ENCODE measurements at places on chromosomes 1 and 21. TPM values are rescaled to one million over a fixed set of nuclear protein-coding genes. Genes with fewer than 3 reads are reported as not detected.
A peak's percentile ranks its signal among the peaks of the same experiment; 100 is the strongest.

GRCh38 chr1:177281901-177282300 lies 111.1 kb downstream of the BRINP2 start:
- H3K27ac ChIP-seq, result no peak overlapping the region
- no peak overlapping the region for H3K4me3 ChIP-seq
- H3K27me3 ChIP-seq, result no peaks in the 10 kb centered on the region
- no peaks in the 10 kb centered on the region for H3K4me1 ChIP-seq
- DNase-seq, result no peak
- H3K36me3 ChIP-seq, result no peaks in the 10 kb centered on the region

TMPRSS3 gene
- 10.9 TPM for total RNA-seq

DNA sequence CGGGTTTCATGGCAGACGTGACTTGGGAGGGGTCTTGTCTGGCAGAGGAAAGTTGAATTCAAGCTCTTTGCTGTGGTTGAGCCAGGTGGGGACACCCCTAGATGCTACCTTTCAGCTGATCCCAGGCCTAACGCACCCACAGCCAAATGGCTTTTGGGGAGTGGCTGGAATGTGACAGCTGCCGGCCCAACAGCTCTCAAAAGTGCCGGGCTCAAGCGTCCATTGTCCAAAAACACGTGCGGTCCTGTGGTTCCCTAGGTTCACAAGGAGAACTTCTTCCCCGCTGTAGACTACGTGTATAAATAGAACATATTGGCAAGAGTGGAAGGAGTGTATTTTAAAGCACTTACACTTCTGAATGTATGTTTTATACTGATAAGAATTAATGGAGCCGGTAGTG lies 87.1 kb upstream of the ARHGEF16 start:
- no peak for DNase-seq
- no peak overlapping the region for H3K27ac ChIP-seq
- no peaks in the 10 kb centered on the region for H3K36me3 ChIP-seq
- peaks cover 2% of the 10 kb centered on the region for H3K4me1 ChIP-seq

DNA sequence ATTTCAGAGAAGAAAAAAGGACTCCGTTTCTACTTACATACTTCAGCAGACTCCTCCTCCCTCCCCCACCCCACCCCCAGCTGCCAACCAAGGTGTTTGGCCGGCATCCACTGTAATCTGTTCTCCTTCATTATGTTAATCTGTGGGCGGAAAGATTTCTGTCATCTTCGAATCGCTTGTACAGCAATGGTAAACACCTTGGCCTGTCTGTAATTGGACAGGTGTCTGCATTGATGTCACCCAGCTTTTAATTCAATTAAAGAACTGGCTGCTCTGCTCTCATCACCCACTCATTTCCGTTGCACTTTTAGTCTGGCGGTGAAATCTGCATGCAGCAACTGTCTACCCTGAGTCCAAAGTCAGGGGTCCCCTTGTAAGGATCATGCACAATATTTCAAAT lies 368.6 kb downstream of the USH2A start:
- H3K4me1 ChIP-seq, result no peaks in the 10 kb centered on the region
- H3K27me3 ChIP-seq, result no peaks in the 10 kb centered on the region
- no peaks in the 10 kb centered on the region for H3K36me3 ChIP-seq
- H3K27ac ChIP-seq, result no peak overlapping the region
- H3K4me3 ChIP-seq, result no peak overlapping the region
- DNase-seq, result no peak

OR2T2 gene
- not detected for total RNA-seq

DNA sequence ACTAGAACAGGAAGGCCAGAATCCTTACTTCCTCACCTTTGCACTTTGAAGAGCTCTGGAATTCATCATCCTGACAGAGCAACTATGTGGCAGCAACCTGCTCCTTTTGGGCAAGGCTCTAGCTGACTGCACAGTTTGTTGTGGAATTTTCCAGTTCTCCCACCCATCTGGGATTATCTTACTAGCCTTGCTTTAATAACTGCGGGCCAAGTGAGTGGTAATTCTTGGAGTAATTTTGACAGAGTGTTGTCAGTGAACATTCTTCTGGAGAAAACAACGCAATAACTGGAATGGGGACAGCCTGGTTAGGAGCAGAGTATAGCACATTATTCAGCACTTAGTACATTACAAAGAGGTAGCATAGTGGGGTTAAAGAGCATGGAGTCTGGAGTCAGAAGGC lies 75.3 kb downstream of the NTMT2 start:
- no peak overlapping the region for H3K4me3 ChIP-seq
- peaks cover 6% of the 10 kb centered on the region for H3K27me3 ChIP-seq
- H3K4me1 ChIP-seq, result no peaks in the 10 kb centered on the region

- no peak overlapping the region for H3K4me3 ChIP-seq
- H3K4me1 ChIP-seq, result peaks cover 17% of the 10 kb centered on the region
- no peak for DNase-seq
- H3K36me3 ChIP-seq, result peaks cover 5% of the 10 kb centered on the region
- no peaks in the 10 kb centered on the region for H3K27me3 ChIP-seq
These were observed 9.4 kb downstream of the PRDM15 start for GRCh38 chr21:41869771-41870170.

DNA sequence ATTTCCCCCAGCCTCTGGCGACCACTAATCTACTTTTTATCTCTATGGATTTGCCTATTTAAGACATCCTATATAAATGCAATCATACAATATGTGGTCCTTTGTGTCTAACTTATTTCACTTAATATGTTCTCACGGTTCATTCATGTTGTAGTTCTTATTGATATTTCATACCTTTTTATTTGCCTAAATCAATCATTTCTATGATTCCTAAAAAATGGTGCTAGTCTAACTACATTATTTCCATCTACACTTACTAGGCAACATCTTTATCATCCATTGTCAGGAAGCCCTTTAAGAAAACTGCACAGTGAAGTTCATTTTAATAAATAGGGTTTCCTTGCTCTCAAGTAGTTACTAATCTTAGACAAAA lies 380 bp upstream of the FBXO28 start:
- H3K27ac ChIP-seq, result peak overlapping the region; percentile 83
- H3K27me3 ChIP-seq, result no peaks in the 10 kb centered on the region
- H3K4me3 ChIP-seq, result peak overlapping the region; percentile 75
- H3K36me3 ChIP-seq, result peaks cover 1% of the 10 kb centered on the region

ZSWIM5 gene
- total RNA-seq, result 0.15 TPM

GRCh38 chr1:209598227-209598626 lies 14.7 kb downstream of the CAMK1G start:
- no peak overlapping the region for H3K27ac ChIP-seq
- DNase-seq, result no peak
- H3K36me3 ChIP-seq, result no peaks in the 10 kb centered on the region
- H3K27me3 ChIP-seq, result peaks cover 14% of the 10 kb centered on the region
- H3K4me1 ChIP-seq, result no peaks in the 10 kb centered on the region
- H3K4me3 ChIP-seq, result no peak overlapping the region

GRCh38 chr1:30036666-30037065 lies 686.7 kb downstream of the MATN1 start:
- H3K4me1 ChIP-seq, result no peaks in the 10 kb centered on the region
- H3K36me3 ChIP-seq, result no peaks in the 10 kb centered on the region
- H3K4me3 ChIP-seq, result no peak overlapping the region
- DNase-seq, result no peak

- H3K27ac ChIP-seq, result no peak overlapping the region
- no peak overlapping the region for H3K4me3 ChIP-seq
- peaks cover 43% of the 10 kb centered on the region for H3K4me1 ChIP-seq
- no peaks in the 10 kb centered on the region for H3K27me3 ChIP-seq
- no peak for DNase-seq
- no peaks in the 10 kb centered on the region for H3K36me3 ChIP-seq
These were observed 212.2 kb upstream of the RAB4A start for GRCh38 chr1:229058729-229059128.

C8B gene
- not detected for total RNA-seq

- H3K27me3 ChIP-seq, result no peaks in the 10 kb centered on the region
- DNase-seq, result no peak
- no peak overlapping the region for H3K27ac ChIP-seq
- no peak overlapping the region for H3K4me3 ChIP-seq
- H3K36me3 ChIP-seq, result peaks cover 5% of the 10 kb centered on the region
These were observed 1.7 kb upstream of the EPS15 start for GRCh38 chr1:51520700-51521248.

DNA sequence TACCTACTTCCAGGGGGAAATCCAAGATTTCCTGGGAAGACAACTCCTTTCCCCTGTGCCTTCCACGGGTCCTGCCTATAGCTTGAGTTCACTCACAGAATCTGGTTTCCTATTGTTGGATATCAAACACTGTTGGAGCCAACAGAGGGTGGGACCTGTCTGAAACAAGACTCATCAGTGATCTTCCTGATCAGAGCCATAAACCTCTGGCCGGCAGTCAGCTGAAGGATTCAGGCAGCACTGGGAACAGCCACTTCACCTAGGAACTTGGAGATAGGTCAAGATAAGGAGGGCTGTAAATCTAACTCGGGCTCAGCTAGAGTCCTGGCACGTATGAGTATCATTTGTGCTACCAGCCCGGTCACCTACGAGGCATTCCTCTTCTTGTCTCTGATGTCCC lies 23.3 kb downstream of the SH3BP5L start:
- peaks cover 5% of the 10 kb centered on the region for H3K27me3 ChIP-seq
- no peaks in the 10 kb centered on the region for H3K36me3 ChIP-seq
- H3K27ac ChIP-seq, result no peak overlapping the region
- no peak for DNase-seq
- H3K4me3 ChIP-seq, result no peak overlapping the region

ZNF697 gene
- total RNA-seq, result 0.59 TPM

DNA sequence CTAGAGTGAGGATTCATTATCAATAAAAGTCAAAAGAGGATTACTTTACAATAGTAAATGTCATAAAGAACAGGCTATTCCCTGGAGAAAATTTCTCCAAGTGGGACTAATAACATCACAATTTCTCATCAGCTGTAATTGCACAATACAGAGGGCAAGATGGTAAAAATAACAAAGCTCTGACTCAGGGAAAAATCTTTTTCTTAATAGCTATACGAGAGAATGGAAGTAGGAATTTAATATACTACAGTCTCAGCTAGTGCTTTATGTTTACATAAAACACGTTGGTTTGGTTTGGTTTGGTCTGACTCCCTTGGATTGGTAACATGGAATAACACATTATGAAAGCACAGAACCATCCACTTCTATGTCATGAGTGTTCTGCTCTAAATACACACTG lies 397.6 kb downstream of the LRRIQ3 start:
- no peak overlapping the region for H3K27ac ChIP-seq
- no peak overlapping the region for H3K4me3 ChIP-seq
- no peak for DNase-seq
- no peaks in the 10 kb centered on the region for H3K36me3 ChIP-seq
- no peaks in the 10 kb centered on the region for H3K27me3 ChIP-seq
- no peaks in the 10 kb centered on the region for H3K4me1 ChIP-seq

LMX1A gene
- not detected for total RNA-seq

DNA sequence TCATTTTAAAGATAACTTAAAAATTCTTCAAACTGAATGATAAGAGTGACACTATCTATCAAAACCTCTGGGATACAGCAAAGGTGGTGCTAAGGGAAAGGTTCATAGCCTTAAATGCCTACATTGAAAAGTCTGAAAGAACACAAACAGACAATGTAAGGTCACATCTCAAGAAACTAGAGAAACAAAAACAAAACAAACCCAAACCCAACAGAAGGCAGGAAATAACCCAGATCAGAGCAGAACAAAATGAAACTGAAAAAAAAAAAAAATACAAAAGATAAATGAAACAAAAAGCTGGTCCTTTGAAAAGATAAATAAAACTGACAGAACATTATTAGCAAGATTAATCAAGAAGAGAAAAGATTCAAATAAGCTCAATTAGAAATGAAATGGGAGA lies 6.8 kb downstream of the ODF2L start:
- peak overlapping the region; percentile 82 for H3K27ac ChIP-seq
- H3K4me1 ChIP-seq, result peaks cover 45% of the 10 kb centered on the region
- no peaks in the 10 kb centered on the region for H3K27me3 ChIP-seq
- H3K36me3 ChIP-seq, result peaks cover 5% of the 10 kb centered on the region

PACC1 gene
- 9.5 TPM for total RNA-seq

All from activated naive CD4-positive, alpha-beta T cell treated with anti-CD3 and anti-CD28 coated beads for 36 hours (primary cell).